HCEC 1CT (cell line): ENCODE measurements at places on chromosomes 2 and 18.

- DNase-seq, result no peak
Measured at GRCh38 chr2:227404585-227405271, 17.0 kb upstream of the SCYGR1 start.

- DNase-seq, result no peak
Measured at GRCh38 chr2:239978411-239978810, 46.7 kb downstream of the NDUFA10 start.

- no peak for DNase-seq
Measured at GRCh38 chr2:105473011-105473410, 74.2 kb upstream of the FHL2 start.

- no peak for DNase-seq
Measured at GRCh38 chr2:160650196-160651118, 156.8 kb upstream of the RBMS1 start.

- no peak for DNase-seq
Measured at GRCh38 chr18:355678-356077, 87.8 kb upstream of the THOC1 start.

- no peak for DNase-seq
Measured at GRCh38 chr2:167750675-167751074, 496.7 kb downstream of the STK39 start.

- peak; percentile 88 for DNase-seq
Measured at GRCh38 chr2:169069341-169069740, at the start of gene DHRS9. TSS of gene DHRS9 (plus strand) at chr2:169069563. CDS start at chr2:169081582, 12,019 bp downstream.

DNA sequence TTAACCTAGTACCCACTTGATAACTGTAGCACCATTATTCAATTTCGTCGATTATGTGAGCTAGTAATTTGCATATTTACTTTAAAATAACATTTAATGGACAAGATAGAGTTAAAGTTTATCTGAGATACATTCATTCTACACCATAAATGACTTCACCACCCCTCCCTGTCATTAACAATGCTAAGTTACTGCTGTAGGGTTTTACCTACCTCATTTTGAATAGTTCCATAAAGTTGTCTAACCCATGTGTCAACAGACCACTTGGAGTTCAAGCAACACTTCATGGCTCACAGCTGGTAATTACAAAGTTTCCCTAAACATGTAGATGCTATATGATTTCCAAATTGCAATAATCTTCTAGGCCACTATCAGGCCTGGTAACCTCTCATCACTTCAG, 127.4 kb upstream of the CYP26B1 start:
- DNase-seq, result no peak
